Activated CD8-positive, alpha-beta memory T cell treated with anti-CD3 and anti-CD28 coated beads for 1 hour (primary cell): ENCODE measurements at places on chromosomes 2 and 18.

DNA sequence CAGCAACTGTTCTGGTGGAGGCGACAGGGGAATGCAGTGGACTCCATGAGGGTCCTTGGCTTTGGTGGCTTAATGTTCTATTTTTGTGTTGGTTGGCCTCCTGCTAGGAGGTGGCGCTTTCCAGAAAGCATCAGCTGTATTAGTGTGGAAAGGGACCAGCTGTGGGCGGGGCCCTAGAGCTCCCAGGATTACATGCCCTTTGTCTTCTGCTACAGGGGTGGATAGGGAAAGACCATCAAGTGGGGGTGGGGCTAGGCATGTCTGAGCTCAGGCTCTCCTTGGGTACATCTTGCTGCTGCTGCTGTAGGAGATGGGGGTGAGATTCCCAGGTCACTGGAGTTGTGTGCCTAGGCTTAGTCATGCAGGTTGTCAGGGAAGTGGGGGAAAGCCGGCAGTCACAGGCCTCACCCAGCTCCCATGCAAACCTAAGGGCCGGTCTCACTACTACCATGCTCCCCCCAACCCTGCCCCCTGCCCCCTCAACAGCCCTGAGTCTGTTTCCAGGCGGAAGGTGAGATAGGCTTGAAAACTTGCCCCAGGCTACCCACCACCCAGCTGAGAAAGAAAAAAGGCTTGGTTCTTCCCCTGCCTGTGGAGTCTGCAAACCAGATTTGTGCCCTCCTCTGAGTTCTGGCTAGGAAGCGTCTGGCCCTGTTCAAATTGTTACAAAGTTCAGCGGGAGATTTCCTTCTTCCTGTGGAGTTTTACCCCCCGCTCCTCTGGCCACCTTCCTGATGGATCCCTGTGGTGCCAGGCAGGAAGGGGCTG lies 141.3 kb upstream of the LYPD1 start:
- no peak for DNase-seq

- DNase-seq, result no peak
Observed at GRCh38 chr18:58338141-58338540, 290.8 kb downstream of the ALPK2 start.

GRCh38 chr2:50492477-50492851 lies 539.5 kb downstream of the NRXN1 start:
- no peak for DNase-seq

DNA sequence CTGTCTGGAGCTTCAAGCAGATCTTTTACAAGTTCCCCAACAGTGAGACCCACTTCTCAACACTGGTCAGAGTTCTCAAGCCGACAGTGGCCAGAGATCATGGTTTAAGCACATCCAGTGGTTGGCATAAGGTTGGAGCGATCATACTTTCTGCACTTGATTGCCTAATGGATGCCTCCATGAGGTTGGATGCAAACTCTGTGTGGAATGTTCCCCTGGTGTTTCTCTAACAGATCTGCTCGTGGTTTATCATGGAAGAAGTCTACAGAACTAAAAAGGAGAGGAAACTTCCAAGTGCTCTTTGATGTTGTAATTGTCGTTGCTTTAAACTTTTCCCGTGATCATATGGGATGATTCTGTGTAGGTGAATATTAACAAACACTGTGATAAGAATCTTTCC lies 60.7 kb downstream of the SH3RF3 start:
- DNase-seq, result no peak

DNA sequence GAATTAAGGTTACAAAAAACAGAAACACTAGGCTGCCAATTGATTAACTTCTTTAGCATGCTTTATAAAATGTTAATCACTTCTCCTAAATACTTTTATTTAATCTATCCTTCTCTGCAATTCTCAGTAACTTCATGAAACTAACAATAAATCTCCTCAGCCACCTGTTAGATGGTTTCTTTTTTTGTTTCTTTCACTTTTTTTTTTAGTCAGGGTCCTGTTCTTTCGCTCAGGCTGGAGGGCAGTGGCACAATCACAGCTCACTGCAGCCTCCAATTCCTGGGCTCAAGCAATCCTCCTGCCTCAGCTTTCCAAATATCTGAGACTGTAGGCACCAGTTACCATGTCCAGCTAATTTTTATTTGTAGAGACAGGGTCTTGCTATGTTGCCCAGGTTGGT lies 213.4 kb upstream of the STK17B start:
- no peak for DNase-seq

- DNase-seq, result no peak
Observed at GRCh38 chr18:57801761-57802212, 1.3 kb downstream of the ATP8B1 start.

DNA sequence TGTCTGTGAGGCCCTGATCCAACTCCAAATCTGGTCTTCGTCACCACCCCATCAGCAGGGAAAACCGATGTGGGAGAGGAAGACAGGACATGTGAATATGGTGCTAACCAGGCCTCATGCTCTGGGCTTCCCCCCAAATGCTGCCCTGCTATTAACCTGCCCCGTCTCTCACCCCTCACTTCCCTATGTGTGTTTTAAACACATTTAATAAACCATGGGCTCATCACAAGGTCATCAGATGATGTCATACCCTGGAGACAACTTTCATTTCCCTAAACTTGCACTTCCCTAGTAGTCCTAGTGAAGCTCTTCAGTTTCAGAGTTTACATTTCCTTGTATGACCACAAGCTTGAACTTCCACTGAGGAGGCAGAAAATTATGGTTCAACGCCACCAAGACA lies 49.9 kb downstream of the CD8B2 start:
- DNase-seq, result no peak

DNA sequence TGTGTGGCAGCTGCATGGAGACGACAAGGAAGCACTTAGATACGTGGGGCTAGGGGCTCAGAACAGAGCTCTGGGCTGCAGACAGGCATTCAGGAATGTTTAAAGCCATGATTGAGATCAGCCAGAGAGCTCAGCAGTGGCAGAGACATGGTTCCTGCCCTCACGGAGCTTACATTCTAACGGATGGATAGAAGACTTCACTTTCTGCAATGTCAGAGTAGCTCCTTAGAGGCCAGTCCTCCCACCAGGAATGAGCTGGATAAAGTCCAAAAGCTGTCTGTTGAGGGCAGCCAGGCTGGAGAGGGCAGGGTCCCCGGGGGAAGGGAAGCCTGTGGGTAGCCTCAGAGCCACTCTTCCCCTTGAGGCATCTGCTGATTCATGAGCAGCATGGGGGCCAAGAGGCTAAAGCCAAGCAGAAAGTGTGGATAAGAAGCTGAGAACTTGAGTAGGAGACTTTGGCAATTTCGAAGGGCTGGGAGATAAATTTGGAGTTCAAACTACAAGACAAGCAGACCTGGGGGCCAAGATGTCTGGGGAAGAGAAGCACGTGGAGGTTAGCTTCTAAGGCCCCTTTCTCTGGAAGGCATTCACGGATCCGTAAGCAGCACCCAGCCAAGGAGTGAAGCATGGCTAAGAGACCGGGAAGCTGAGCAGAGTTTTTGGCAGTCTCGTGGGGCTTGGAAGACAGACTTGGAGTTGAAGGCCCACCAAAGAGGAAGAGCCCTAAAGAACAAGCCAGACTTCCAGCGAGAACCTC lies 9.7 kb upstream of the CIB4 start:
- DNase-seq, result no peak

DNA sequence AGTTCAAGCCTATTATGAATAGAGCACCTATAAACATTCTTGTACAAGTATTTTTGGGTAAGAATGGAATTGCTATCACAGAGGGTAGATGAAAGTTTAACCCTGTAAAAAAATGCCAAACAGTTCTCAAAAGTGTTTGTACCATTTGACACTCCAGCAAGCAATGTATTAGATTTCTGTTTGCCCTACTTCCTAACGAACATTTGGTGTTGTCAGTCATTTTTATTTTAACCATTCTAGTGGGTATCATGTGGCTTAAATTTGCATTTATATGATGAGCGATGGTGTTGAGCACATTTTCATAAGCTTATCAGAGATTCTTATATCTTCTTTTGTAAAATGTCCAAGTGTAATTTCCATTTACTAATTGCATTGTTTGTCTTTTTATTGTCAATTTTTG lies 608.2 kb upstream of the ACVR2A start:
- DNase-seq, result no peak

DNA sequence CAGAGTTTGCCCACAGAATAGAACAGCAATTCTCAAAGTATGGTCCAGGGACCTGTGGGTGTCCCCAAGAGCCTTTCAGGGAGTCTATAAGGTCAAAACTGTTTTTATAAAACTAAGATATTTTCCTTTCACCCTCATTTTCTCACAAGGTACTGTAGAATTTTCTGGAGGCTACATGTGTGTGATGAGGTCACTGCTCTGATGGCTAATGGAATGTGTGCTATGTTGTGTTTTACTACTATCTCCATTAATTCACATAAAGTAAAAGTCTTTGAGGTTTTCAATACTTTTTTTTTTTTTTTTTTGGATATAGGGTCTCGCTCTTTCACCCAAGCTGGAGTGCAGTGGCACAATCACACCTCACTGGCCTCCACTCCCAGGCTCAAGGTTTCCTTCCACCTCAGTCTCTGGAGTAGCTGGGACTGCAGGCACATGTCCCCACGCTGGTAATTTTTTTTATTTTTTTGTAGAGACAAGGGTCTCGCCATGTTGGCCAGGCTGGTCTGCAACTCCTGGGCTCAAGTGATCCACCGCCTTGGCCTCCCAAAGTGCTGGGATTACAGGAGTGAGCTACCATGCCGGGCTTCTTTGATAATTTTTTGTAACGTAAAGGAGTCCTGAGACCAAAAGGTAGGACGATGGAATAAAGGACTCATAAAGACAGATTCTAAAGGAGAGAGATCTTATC lies 1.8 kb downstream of the TRABD2A start:
- DNase-seq, result no peak

GRCh38 chr18:57576316-57576715 lies 10.2 kb downstream of the FECH start:
- no peak for DNase-seq

- no peak for DNase-seq
Observed at GRCh38 chr2:128817171-128817570, 498.5 kb upstream of the HS6ST1 start.

DNA sequence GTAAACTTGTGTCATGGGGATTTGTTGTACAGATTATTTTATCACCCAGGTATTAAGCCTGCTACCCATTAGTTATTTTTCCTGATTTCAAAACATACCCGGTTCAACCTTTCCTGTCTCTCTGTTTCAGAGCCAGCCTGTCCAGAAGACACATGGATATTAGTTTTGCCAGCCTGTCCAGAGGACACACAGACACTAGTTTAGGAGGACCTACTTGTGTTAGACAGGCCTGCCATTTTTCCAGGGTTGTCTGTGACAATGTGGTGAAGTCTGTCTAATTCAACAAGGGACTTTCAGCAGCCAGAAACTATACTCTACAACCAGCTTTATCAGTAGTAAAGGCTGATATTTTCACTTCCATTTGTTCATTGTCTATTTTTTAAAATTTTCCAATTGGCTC lies 56.1 kb upstream of the DCC start:
- no peak for DNase-seq

GRCh38 chr2:131039908-131040660 lies 53.2 kb downstream of the FAM168B start:
- no peak for DNase-seq

DNA sequence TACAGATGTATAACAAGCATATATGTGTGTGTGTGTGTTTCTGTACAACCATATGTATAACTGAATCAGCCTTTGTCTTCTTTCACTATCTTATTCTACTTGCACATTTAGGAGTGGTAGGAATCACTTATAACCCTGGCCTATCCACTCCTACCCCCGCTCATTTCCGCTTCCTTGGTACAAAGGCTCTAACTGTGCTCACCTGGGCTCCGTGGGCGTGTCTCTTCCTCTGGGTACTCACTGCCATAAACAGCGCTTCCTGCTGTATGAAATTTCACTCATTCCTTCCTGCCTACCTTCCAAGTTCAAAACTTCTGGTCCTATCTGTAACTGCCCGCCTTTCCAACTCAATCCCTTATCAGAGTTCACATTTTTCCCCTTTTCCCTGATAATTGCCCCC lies 815.5 kb downstream of the EPHA4 start:
- DNase-seq, result no peak
